ENCODE measurements at places on chromosomes 6 and 20.
A peak's percentile ranks its signal among the peaks of the same experiment; 100 is the strongest.

GRCh38 chr6:49543087-49543858 is 7.2 kb upstream of the C6orf141 start:
- H3K27me3 ChIP-seq: no peaks in the 10 kb centered on the region
- DNase-seq: no peak
- no peaks in the 10 kb centered on the region for H3K4me1 ChIP-seq
- no peaks in the 10 kb centered on the region for H3K36me3 ChIP-seq
- H3K27ac ChIP-seq: no peak overlapping the region

DNA sequence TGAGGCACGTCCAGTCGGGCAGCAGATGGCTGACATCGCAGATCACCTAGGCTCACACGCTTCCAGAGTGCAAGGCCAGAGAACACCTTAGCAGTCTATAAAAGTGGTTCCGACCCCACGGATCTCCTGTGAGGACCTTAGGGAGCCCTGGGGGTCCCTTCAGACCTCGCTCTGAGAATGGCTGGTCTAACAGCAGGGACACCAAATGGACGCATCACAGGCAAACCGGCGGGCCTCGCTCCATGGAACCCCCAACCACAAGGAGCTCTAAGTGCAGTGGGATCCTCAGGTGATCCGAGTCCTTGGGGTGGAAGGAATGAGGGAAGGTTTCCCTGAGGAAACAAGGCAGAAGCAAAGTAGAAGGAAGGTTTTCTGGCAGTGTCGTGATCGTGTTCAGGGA is 135.4 kb downstream of the SMOC2 start:
- no peak overlapping the region for H3K27ac ChIP-seq
- no peaks in the 10 kb centered on the region for H3K4me1 ChIP-seq
- H3K4me3 ChIP-seq: no peak overlapping the region
- no peaks in the 10 kb centered on the region for H3K27me3 ChIP-seq

GRCh38 chr6:42140756-42141602 is 1.4 kb downstream of the C6orf132 start:
- DNase-seq: no peak
- no peaks in the 10 kb centered on the region for H3K36me3 ChIP-seq
- H3K4me1 ChIP-seq: no peaks in the 10 kb centered on the region
- H3K27me3 ChIP-seq: no peaks in the 10 kb centered on the region
- H3K27ac ChIP-seq: no peak overlapping the region

DNA sequence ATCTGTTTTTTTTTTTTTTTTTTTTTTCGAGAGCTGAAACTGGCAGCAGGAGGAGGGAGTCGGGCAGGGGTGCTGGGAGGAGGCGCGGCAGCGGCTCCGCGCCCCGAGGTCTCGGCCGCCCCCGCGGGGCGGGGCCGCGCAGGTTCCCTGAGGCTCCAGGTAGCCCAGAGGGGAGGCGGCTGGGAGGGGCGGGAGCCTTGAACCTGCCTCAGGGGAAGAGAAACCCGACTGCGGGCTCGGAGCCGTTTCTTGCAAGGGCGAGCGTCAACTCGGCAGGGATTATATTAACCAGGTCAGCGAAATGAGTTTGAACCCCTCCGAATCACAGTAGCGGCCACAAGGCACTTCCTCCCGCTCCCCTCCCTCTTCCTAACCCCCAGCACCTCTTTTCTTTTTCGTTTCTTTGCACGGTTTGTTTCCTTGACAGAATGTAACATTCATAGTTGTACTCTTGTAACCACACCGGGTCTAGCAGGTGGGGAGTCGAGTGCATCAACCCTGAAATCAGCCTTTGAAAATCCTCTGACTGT is 2.0 kb downstream of the MYB start:
- peaks cover 51% of the 10 kb centered on the region for H3K4me1 ChIP-seq
- peak overlapping the region; percentile 97 for H3K27ac ChIP-seq
- H3K27me3 ChIP-seq: no peaks in the 10 kb centered on the region
- H3K4me3 ChIP-seq: peak overlapping the region; percentile 88
- peak; percentile 69 for DNase-seq

DNA sequence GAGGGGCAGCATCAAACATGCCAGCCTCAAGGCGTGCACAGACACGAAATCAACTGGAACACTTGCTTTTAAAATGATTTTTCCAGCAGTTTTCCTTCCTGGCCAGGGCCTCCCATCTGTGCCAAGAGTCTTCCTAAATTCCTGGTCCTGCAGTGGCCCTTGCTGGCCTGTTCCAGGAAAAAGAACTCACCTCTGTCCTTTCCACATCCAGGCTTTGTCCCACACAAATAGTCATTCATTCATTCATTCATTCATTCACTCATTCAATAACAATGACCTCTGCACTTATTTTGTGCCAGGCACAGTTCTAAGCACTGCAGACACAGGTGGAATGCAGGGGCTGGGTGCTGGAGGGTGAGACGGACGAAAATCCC is 89.0 kb upstream of the CCDC167 start:
- peaks cover 12% of the 10 kb centered on the region for H3K27me3 ChIP-seq
- no peak overlapping the region for H3K27ac ChIP-seq
- H3K4me3 ChIP-seq: no peak overlapping the region
- H3K36me3 ChIP-seq: no peaks in the 10 kb centered on the region
- H3K4me1 ChIP-seq: no peaks in the 10 kb centered on the region

- DNase-seq: no peak
- H3K27ac ChIP-seq: no peak overlapping the region
- no peaks in the 10 kb centered on the region for H3K4me1 ChIP-seq
Observed at GRCh38 chr20:41630846-41631245, 12.7 kb upstream of the CHD6 start.

- H3K27me3 ChIP-seq: no peaks in the 10 kb centered on the region
- no peaks in the 10 kb centered on the region for H3K36me3 ChIP-seq
- peaks cover 8% of the 10 kb centered on the region for H3K4me1 ChIP-seq
- H3K4me3 ChIP-seq: no peak overlapping the region
- no peak overlapping the region for H3K27ac ChIP-seq
Observed at GRCh38 chr6:33590531-33591198, 10.6 kb upstream of the BAK1 start.

- no peak for DNase-seq
- no peak overlapping the region for H3K27ac ChIP-seq
Observed at GRCh38 chr6:158018041-158018771, 36.5 kb downstream of the SYNJ2 start.

GRCh38 chr20:15111654-15112053 is 774.2 kb upstream of the FLRT3 start:
- peaks cover 50% of the 10 kb centered on the region for H3K4me1 ChIP-seq
- no peaks in the 10 kb centered on the region for H3K36me3 ChIP-seq
- H3K4me3 ChIP-seq: no peak overlapping the region
- DNase-seq: peak; percentile 76

- no peaks in the 10 kb centered on the region for H3K27me3 ChIP-seq
- no peaks in the 10 kb centered on the region for H3K4me1 ChIP-seq
- no peak for DNase-seq
- H3K36me3 ChIP-seq: no peaks in the 10 kb centered on the region
- no peak overlapping the region for H3K27ac ChIP-seq
- H3K4me3 ChIP-seq: no peak overlapping the region
Observed at GRCh38 chr6:38420207-38420606, 219.5 kb downstream of the BTBD9 start.

- H3K4me1 ChIP-seq: peaks cover 6% of the 10 kb centered on the region
- H3K36me3 ChIP-seq: no peaks in the 10 kb centered on the region
- no peak overlapping the region for H3K4me3 ChIP-seq
- no peak overlapping the region for H3K27ac ChIP-seq
- DNase-seq: no peak
- H3K27me3 ChIP-seq: no peaks in the 10 kb centered on the region
Observed at GRCh38 chr6:105934708-105935107, 151.4 kb upstream of the PRDM1 start.
